ENCODE measurements at places on chromosomes 12 and 14.

DNA sequence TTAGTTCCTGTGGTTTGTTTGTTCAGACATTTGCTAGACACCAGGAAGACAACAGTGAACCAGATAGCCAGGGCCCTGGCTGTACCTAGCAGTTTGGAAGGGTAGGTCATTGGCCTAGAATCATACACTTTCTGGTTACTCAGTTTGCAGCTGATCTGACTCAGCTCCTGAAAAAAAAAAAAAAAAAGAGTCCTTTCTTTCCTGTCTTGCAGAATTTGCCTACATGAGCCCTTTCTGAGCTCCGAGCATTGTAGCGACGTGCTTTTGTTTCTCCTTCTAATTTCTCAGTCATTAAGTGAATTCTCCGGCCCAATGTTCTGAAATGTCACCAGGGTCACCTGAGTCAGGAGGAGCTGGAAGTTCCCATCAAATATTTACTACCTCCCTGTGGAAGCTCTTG is 2.4 kb downstream of the CABP1 start:
- DNase-seq: no peak

GRCh38 chr12:47238669-47239114 is 158.9 kb upstream of the AMIGO2 start:
- DNase-seq: no peak

GRCh38 chr12:25387732-25388050 is 137.0 kb upstream of the KRAS start:
- DNase-seq: no peak

DNA sequence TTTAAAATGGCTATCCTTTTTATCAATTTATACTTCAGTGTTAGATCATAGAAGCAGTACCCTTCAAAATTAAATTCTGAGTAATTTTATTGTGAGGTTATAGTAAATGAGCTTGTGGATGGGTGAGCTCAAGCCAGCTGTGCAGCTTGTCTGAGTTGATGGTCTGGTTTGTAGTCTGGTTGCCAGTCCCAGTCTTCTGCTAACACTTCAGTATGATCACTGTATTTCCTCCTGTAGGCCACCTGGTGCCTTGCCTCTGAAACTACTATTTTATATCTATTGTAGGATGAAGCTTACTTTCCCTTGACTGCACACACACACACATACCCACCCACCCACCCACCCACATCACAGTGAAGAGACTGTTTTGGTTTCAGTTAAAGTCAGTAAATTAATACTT is 496.4 kb downstream of the PCNX1 start:
- DNase-seq: peak; percentile 4

Measured in activated T-cell treated with anti-CD3 and anti-CD28 coated beads for 4 hours (primary cell).